HS-5 (cell line): ENCODE measurements at places on chromosomes 13 and 19.

DNA sequence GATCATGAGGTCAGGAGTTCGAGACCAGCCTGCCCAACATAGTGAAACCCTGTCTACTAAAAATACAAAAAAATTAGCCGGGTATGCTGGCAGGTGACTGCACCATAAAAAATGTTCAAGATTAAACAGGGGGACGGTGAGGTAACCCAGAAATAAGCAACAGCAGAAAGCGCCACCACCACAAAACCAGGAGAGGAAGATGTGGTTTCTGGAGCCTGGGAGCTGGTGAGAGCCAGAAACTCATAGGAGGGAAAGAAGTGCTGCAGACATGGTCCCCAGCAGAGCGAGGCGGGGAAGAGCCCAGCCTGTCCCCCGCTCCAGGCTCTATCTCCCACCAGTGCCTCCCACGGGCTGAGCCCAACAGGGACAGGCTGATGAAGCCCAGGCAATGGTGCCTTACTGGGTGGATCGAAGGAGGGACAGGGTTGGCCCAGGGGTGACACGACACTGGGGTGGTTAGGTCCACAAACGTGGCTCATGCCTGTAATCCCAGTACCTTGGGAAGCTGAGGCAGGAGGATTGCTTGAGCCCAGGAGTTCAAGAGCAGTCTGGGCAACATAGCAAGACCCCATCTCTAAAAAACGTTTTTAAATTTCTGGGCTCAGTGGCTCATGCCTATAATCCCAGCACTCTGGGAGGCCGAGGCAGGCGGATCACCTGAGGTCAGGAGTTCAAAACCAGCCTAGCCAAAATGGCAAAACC lies 19.0 kb downstream of the SPC24 start:
- no peak for DNase-seq

GRCh38 chr19:13896227-13896626 lies 9.7 kb downstream of the BRME1 start:
- no peak for DNase-seq

DNA sequence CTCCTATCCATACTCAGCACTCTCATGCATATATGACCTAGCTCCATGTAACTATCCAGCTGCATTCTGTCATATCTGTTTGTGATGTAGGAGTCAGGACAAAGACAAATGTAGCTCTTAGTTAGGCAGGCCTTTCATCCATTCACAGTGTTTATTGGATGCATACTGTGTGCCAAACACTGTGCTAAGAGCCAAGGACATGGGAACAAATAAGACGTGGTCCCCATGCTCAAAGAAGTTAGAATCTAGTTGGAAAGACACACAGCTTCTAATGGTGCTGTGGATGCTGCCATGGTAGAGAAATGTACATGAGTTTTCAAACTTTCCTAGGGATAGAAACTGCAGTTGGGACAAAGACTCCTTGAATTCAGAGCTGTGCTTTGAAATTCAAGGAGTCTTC lies 31.7 kb upstream of the IL17D start:
- DNase-seq, result no peak

- DNase-seq, result no peak
Observed at GRCh38 chr13:90798381-90798780, 549.1 kb upstream of the MIR17HG start.

GRCh38 chr19:5990289-5990797 lies 12.4 kb upstream of the RANBP3 start:
- DNase-seq, result no peak

DNA sequence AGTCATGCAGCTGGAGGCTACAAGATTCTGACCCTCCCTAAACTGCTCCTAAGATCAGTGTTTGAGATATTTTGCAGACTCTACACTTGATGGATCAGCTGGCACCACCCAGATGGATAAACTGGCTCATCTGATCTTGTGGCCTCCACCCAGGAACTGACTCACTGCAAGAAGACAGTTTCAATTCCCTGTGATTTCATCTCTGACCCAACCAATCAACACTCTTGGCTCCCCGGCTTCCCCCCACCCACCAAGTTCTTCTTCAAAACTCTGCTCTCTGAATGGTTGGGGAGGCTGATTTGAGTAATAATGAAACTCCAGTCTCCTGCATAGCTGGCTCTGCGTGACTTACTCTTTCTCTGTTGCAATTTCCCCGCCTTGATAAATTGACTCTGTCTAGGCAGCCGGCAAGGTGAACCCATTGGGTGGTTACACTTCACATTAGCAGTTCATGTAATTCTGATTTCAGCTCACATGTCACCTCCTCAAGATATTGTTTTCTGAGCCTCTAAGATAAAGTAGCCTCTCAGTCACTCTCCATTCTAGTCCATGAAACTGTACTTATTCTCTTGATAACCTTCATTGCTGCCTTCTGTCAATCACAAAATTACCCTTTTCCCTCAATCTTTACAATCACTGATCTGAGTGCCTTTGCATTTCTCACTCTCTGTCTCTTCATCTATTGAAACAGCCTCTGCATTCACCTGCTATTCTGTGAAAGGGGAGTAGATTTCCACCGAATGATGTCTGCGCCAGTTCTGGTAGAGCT lies 9.9 kb upstream of the FPR3 start:
- peak; percentile 51 for DNase-seq

DNA sequence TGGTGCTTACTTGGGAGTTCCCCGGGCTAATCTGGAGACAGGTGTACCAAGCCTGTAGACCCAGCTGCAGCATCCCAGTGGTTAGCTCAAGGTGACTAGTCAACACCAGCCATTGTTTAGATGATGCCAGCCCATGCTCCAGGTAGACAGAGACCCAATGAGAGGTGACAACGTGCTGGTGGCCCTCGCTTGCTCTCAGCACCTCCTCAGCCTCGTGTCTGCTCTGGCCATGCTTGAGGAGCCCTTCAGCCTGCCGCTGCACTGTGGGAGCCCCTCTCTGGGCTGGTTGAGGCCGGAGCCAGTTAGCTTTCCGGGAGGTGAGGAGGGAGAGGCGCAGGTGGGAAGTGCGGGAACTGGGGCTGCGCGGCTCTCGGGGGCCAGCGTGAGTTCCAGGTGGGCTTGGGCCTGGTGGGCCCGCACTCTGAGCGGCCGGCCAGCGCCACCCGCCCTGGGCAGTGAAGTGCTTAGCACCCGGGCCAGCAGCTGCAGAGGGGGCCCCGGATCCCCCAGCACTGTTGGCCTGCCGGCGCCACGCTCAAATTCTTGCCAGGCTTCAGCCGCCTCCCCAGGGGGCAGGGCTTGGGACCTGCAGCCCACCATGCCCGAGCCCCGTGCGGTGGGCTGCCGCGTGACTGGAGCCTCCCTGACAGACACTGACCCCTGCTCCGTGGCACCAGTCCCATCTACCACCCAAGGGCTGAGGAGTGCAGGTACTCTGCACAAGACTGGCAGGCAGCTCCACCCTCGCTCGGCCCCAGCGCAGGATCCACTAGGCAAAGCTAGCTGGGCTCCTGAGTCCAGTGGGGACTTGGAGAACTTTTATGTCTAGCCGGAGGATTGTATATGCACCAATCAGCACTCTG lies 85.9 kb upstream of the VSTM2B start:
- no peak for DNase-seq

DNA sequence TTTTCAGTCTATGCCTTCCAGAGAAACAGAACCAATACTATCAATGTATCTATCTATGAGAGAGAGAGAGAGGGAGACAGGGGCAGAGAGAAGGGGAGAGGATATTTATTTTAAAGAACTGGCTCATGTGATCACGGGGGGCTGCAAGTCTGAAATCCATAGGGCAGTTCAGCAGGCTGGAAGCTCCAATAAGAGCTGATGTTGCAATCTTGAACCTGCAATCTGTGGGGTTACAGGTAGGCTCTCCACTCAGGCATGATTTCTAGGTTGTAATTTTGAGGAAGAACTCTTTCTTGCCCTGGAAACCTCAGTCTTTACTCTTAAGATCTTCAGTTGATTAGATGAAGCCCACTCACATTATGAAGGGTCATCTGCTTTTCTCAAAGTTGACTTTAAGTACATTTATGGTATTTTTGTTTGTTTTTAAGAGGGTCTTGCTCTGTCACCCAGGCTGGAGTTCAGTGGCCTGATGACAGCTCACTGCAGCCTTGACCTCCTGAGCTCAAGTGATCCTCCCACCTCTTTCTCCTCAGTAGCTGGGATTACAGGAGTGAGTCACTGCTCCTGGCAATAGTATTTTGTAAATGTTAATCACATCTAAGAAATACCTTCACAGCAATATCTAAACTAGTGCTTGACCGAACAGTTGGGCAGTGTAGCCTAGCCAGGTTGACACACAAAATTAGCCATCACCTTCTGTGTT lies 376.4 kb downstream of the FGF9 start:
- DNase-seq, result no peak

DNA sequence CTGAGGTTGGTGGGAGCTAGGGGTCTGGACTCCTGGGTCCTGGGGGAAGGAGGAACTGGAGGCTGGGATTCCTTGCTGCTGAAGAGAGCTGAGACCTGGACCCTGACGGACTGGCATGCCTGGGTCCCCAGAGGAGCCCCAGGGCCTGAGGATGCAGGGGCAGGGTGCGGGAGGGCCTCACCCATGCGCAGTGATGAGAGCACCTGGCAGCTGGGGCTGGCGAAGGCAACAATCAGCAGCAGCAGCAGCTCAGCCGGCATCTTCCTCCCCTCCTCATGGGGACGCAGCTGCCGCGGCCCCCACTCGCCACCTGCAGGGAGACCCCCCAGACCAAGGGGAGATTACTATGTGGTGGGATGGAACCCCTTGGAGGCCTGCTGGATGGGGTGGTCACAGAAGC lies 4.5 kb downstream of the GRIK5 start:
- DNase-seq, result no peak
